ENCODE measurements at places on chromosomes 6 and 20.

DNA sequence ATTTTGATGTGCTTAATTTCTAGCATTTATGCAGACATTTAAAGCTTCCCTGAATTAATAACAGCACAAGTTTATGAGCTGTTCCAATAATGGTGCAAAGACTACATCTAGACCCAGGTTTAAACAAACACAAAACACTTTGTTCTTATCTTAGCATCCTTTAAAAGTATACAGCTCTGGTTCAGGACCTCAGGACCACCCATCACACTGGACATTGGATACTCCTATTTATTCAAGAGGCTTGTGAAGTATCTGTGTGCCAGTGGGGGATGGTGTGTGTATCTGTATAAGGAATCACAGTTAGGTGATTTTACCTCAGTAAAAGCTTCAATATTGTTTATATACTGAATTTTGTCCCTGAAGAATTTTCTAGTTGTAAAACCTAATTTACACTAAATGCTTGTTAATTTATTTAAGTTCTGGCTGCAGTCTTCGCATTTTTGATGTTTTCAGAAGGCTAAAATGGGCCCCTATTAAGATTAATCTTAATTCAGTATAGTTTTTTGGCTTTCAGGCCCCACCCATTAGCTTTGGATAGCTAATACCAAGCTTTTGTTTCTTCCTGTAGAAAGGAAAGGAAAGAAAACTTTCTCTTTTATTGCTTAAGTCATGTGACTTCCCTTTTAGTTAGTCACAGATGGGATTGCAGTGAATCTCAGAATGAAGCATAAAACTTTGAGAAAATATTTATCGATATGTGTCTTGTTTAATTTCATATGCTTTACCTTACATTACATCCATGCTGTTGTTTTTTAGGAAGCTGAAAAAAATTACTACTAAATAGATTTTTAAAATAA, 13.1 kb downstream of the LIN28B start:
- DNase-seq, result no peak

DNA sequence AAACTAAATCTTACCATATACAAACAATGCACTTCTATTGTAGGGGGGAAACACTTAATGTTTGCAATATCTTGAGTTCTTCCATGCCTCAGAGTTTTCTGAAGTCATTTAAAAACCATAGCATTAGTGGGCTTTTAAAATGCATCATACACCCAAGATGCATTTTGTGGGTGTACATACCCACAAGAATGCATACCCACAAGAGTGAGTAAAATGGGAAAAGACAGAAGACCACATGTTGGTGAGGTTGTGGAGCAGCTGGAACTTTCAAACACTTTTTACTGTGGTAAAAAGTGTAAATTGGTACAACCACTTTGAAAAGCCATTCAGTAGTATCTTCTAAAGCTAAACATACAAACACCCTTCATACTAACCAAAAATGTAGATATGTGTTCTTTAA, 57.5 kb downstream of the CYB5R4 start:
- no peak for DNase-seq

GRCh38 chr6:141548966-141549365, 583.8 kb upstream of the GJE1 start:
- DNase-seq, result no peak

- no peak for DNase-seq
These were observed 24.8 kb upstream of the EZR start for GRCh38 chr6:158843751-158844683.

GRCh38 chr6:70409216-70409615, 4.1 kb upstream of the FAM135A start:
- no peak for DNase-seq

- no peak for DNase-seq
These were observed 32.0 kb downstream of the CFAP61 start for GRCh38 chr20:20084296-20084752.

DNA sequence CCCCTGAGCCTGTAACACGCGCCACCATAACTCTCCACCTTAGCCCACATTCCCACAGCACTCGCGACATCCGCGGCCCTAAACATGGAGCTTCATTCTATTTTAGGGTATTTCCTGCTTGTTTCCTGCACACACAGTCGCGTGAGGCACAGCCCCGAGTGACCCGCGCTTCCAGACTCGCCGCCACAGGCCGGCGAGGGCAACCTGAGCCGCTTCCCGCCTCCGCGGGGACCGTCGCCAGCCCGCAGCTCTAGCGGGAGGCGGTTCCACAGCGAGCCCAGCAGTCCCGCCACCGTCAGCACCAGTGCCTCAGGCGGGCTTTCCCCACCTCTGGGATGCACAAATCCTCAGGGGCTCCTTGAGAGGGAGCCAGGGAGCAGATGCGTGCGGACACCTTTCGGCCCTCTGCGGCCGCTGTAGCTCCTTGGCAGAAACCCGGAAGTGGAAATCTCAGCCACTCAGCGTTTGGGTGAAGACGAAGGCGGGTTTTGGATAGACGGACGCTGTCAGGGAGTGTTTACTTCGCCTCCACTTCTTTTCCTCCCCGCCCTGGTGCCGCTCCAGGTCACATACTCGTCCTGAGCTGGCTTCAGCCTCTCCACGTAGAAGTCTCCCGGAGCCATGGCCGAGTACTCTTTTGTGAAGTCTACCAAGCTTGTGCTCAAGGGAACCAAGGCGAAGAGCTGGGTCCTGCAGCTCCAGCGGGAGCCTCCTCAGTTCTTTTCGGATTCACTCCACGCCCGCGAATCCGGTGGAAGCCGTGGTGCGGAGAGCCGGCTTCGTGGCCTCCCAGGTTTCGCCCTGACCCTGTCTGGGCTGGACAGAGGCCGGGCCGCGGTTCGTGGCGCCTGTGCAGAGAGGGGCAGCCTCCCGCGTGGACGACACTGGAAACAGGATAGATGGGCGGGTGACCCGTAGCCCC, 2177.4 kb upstream of the DEFB115 start:
- DNase-seq, result peak; percentile 56

- DNase-seq, result no peak
These were observed 2.9 kb upstream of the HIVEP2 start for GRCh38 chr6:142947714-142948480.

GRCh38 chr6:142696123-142697000, 248.6 kb downstream of the HIVEP2 start:
- DNase-seq, result no peak

DNA sequence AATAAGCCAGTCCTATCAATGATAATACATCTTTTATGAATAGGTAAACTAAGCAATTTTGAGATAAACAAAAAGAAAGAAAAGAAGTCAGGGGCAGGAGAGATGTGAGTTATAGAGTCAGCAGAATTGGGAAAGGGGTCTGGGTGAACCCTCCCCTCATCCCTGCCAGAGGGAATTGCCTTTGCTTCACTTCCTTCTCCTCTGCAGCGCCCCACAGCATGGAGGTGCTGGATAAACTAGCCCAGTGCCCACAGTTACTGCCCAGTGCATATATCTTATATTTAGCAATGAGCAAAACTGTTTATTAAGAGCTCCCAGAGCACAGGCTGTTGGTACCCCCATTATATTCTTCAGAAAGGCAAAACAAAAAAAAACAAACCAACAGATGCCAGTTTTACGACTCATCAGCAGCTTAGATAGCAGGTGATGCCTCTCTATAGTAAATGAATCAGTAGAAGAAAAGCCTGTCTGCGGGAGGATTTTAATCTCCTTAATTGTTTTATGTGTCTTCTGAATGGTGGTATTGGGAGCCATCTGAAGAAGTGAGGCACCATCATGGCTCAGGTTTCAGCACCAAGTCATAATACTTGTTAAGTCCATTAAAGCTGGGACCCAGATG, 419.2 kb downstream of the EPM2A start:
- peak; percentile 41 for DNase-seq

GRCh38 chr20:39745380-39745779, 783.2 kb downstream of the DHX35 start:
- DNase-seq, result no peak

DNA sequence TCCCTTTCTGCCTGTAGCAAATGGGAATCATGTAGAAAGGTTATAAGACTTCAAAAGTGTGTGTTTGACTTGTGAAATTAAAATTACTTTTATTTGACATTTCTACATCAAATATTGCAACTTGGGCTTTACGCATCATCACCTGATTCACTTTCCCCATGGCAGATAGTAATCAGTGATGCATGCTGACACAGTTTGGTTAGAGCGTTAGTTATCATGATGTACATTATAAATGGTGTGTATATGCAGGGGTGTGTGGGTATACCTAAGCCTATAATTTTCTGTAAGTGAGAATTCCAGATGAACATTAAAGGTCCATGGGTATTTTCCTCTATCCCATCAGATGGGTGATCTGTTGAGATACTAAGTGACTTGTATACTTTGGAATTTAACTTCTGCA, 141.5 kb downstream of the KLHL32 start:
- DNase-seq, result no peak

DNA sequence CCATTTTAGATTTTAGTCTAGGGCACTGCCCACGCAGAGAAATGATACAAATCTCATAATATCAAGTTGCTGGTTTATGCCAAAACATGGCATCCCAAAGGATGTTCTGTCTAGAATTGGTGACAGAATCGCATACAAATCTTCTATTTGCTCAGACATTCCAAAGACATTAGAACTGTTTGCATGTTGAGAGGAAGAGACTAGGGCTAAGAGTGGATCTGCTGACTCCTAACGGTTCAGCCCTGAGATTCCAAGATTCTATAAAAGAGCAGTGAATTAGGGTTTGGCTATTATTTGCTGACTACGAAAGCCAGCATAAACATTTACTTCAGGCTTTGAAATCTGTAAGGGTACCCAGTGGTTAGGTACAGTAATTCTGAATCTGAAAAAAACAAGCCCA, 3.6 kb downstream of the EPB41L2 start:
- DNase-seq, result no peak

- DNase-seq, result peak; percentile 93
These were observed 426.5 kb downstream of the CD83 start for GRCh38 chr6:14543971-14544585.

GRCh38 chr6:16333580-16333979, 95.2 kb downstream of the GMPR start:
- no peak for DNase-seq

DNA sequence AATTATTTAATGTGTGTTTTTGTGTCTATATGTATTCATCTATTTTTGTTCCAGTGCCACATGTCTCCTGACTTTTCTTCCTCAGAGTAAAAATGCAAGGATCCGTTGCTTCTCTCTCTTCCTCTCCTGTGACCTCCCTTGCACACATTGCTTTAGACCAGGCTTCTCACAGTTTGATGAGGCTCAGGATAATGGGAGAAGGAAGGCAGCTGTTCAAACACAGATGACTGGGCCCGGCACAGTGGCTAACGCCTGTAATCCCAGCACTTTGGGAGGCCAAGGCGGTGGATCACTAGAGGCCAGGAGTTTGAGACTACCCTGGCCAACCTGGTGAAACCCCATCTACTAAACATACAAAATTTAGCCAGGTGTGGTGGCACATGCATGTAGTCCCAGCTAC, 241.9 kb downstream of the SAMD5 start:
- no peak for DNase-seq

DNA sequence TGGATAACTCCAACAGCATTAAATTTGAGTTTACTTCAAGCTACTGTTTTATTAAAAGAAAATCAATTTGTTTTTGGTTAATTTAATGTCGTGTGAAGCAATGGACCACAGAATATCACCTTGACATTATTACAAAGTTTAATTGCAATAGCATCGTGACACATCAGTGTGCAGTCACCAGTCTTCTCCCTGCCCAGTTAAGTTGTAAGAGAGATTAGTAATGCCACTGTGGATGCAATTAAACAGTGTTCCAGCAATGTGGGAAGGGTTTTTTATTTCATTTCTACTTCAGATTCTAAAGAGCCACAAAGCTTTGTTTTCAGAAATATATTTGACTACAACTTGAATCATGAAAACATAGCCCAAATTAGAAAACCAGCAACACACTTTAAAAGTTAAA, 128.7 kb downstream of the SYNE1 start:
- DNase-seq, result no peak

GRCh38 chr6:10557913-10558312, 36.8 kb downstream of the GCNT2 start:
- DNase-seq, result no peak

DNA sequence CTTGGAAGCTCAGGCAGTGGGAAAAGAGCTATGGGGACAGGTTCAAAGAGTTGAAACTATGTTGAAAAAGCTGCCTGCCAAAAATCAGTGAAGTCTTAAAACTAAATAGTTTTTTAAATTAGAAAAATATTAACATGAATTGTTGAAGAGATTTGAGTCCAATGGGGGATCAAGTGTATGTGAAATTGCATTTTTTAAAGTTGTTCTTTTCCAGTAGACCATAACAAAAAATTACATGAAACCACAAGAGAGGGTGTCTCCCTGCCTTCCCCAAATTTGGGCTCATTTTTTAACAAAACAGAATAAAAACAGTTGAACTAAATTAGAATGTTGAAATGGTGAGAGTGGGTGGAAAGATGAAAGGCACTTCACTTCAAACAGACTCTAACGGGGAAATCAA, 31.5 kb upstream of the COL10A1 start:
- no peak for DNase-seq

DNA sequence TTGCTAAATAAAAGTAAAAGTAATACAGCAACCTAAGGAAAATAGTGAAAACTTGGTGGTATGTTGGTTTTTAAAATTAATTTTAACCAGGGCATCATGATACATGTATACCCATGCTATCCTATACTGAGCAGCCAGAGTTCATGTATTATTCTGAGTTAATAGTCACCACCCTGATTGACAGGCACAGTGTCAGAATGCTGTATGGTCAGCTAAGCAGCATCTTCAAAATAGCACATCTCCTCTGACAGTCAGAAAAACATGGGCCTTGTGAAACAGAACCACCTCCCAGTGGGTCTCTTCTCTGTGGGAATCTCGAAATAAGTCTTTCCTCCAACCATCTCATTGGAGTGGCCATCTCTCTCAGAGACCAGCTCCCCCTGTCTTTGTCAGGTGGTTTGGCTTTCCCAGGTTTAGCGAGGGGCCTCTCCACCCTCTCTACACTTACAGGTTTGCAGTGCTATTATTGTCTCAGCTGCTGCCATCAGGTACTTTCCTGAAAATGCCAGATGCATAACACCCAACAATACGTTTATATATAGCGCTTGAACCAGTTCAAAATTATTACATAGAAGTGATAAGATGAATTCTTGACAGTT, 47.1 kb upstream of the RNF8 start:
- no peak for DNase-seq

DNA sequence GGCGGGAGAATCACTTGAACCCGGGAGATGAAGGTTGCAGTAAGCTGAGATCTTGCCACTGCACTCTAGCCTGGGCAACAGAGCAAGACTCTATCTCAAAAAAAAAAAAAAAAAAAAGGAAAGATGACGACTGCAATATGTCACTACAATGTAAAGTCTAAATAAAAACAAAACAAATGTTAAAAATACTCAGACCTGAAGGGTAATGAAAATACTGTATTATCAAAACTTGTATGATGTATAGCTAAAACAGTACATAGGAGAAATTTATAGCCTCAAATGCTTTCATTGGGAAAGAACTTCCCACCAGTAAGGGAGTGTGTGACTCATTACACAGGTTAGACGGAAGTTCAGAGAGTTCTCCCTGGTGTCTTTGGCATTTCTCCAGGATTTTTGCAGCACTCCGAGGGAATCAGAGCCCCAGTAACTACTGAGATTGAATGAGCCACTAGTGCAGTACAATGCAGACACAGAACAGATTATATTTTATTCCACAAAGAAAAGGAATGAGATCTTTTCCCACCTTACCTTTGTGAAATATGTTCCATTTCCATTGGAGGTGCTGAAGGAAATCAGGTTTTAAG, 12.5 kb upstream of the RALGAPB start:
- no peak for DNase-seq
